ENCODE measurements at places on chromosomes 5 and 9.
A peak's percentile ranks its signal among the peaks of the same experiment; 100 is the strongest.

DNA sequence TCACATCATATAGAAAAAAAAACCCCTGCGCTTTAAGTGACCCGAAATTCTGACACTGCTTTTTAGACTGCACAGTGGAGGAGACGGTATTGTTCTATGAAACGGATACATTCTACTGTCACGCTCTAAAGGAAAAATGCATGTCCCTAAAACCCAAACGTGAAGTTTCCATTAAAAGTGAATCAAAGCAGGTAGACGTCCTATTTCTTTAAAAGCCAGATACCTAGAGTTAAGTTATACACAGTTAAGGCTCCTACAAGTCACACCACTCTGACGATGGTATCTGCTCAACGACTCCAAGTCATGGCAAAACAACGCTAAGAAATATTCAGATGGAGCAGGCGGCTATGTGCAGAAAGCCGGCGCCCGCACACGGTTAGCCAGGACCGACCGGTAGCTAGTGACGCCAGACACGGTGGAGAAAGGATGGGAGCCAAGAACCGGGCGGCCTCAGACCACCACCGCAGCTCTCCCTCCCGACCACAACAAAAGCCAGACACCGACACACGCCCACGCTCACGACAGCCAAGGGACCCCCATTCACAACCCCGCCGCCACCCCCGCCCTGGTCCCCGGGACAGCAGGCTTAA, 734 bp downstream of the SKP1 start:
- no peak for DNase-seq

GRCh38 chr5:172766287-172767108, 4.5 kb downstream of the DUSP1 start:
- peak; percentile 71 for DNase-seq

DNA sequence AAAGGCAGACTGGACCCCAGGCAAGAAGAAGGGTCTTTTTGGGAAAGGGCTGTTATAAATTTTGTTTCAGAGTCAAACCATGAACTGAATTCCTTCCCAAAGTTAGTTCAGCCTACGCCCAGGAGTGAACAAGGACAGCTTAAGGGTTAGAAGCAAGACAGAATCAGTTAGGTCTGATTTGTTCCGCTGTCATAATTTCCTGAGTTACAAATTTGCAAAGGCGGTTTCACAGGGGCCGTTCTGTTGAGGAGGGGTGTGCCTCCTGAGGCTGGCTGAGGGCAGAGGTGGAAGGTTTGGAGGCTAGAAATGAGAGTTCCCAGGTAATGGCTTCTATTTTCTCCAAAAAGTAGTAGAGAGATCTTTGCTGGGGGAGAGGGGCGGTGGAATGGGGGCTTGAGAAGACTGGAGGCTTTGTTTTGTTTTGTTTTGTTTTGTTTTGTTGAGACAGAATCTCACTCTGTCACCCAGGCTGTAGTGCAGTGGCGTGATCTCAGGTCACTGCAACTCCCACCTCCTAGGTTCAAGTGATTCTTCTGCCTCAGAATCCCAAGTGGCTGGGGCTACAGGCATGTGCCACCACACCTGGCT, 4.1 kb upstream of the CERCAM start:
- no peak for DNase-seq

GRCh38 chr5:150082889-150083288, 3.5 kb downstream of the CSF1R start:
- DNase-seq: no peak

- DNase-seq: peak; percentile 16
Observed at GRCh38 chr5:73242735-73243134, 69.7 kb downstream of the TMEM174 start.

DNA sequence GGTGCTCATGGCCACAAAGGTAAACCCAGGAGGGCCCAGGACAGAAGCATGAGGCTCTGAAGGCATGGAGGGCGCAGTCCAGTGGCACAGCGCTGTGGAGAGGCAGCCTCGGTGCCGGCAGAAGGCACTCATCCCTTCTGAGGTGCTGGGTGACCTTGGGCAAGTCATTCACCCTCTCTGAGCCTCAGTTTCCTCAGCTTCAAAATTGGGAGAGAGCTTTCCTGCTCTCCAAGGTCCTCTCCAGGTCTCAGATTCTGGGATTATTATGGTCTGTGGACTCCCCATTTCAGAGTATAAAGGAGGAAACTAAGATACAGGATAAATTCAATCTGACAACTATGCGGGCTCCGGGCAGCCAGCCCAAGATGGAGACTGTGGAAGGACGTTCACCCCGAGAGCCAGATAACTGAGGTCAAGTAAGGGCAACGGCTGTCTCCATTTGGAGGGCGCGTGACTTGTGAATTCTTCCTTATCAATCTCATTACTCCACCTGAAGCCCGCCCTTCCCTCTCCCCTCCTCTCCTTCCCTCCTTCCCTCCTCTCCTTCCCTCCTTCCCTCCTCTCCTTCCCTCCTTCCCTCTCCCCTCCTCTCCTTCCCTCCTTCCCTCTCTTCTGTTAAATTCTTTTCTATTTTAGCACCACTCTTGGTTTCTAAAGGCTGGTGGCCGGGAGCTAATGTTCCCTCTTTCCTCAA, 58.1 kb downstream of the LRSAM1 start:
- no peak for DNase-seq

GRCh38 chr9:131776473-131776872, 36.6 kb upstream of the RAPGEF1 start:
- no peak for DNase-seq

- no peak for DNase-seq
Observed at GRCh38 chr5:7363067-7363677, 32.8 kb upstream of the ADCY2 start.

DNA sequence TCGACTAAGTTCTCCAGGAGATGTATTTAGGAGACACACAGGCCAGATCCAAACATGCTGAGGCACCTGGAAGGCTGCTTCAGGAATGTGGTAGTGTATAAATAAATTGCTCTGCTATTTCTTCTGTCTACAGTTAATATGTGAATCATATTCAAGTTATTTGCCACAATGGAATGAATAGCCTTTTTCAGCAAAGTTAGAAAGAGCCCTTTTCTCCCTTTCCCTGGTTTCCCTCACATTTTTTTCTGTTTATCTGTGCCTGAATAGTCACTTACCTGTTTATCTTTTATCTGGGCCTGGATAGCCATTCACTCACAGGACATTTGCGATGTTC, 44.1 kb upstream of the CLINT1 start:
- DNase-seq: no peak

GRCh38 chr5:92544596-92544995, 1036.4 kb downstream of the NR2F1-AS1 start:
- DNase-seq: no peak

GRCh38 chr9:20030671-20031070, 241.8 kb upstream of the SLC24A2 start:
- no peak for DNase-seq

- DNase-seq: no peak
Observed at GRCh38 chr5:147458581-147458980, 51.3 kb downstream of the DPYSL3 start.

DNA sequence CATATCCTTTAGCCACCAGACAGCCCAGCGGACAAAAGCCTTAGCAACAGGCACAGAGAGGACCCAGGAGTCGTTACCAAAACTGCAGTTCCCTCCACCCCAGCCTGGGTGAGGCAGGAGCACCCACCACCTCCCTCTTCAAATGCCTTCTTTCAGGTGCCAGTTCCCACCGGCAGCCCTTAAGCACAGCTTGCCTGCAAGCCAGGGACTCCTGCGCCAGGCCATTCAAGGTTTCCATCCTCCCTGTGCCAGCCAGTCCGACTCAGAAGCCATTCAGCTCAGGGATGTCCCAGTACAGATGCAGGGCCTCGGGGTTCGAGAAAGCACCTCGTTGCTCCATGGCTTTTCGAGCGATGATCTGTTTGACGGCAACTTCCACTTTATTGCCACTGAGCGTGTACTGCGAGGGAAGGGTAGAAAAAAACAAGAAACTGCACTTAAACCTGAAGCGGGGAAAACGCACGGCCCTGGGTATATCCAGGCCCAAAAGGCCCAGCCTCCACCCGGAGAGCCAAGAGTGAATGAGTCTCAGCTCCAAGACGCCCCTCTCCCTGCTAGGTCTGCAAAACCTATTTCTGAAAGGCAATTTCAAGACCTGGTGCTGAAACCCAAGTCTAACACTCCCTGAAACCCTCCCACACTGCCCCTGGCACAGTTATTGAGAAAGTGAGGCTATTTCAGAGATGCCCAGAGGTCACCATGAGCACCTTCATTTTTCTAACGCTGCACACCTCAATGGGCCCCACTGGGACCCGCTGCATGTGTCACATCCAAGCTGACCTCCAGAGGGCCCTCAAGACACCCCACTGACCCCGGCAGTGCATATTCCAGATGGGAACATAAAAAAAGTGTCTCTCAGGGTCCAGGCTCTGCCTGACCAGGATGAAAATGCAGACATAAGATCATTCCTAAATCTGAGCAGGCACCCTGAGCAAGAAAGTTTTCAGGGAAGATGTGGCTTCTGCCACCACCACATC, 36.8 kb upstream of the ZNF354A start:
- DNase-seq: no peak

DNA sequence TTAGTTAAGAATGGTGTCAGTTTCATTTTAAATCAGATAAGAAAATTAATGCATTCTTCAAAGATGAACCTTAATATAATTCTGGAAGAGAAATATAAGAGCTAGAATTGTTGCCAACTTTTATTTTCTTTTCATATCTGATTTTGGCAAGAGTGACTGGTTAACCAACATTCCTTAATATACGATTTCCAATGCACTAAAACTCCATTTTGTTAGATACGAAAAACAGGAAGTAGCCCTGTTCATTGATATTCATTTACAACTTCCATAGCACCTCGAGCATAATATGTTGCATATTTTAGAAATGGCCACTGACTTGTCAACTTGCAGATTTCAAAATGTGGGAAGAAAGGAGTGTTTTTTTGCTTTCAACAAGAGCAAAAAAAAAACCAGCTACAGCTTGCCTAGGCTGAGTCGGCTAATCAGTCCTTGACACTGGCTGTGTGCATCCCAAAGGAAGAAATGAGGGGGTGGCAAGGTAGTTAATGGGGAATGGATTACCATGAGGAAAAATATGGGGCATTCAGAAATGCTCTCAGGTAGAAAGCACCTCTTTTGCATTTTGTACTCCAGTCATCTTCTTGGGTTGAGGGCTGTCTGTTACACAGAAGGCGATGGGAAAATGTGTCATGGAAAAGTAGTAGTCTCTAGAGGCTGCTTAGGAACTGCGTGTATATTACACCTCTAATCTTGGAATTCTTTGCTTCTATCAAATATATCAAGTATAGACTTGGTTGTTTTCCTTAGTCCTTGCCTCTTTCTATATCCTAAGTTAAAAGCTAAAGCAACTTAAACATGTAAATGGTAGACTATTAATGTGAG, 3.9 kb downstream of the MAP3K1 start:
- DNase-seq: peak; percentile 49

DNA sequence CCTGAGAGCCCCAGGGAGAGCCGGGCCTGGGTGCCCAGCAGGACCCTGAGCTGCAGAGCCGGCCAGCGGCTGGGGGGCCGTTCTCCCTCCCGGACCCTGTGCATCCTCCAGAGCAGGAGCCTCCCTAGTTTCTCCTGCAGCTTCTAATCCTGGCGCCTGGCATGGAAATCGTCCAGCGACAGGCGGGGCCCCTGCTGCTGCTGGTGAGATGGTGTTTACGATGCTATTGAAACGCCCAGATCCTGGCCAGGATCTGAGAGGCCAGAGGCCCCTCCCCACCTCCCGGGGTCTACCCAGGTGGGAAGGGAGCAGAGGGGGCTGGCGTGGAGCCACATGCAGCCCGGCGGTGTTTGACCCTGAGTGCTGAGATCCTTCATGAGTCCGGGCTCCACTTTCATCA, 38.2 kb upstream of the CEP72 start:
- DNase-seq: no peak

DNA sequence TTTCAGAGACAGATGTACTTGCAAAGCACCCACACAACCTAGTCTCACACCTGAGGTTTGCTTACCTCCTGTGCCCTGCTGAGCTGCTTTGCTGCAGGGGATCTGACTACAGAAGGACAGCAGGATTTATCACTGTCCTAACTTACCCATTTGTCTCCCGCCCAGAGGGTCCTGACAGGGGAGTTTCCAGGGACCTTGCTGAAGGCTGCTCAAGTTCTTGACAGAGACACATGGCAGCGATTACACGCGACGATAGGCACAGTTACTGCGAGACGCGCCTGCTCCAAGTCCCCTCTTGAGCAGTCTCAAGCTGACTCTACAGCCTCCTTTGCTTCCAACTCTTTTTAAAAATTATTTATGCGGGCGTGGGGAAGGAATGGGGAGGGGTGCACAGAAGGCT, 24.6 kb upstream of the GALNT10 start:
- no peak for DNase-seq

GRCh38 chr5:99928490-99928889, 606.7 kb upstream of the FAM174A start:
- DNase-seq: no peak
